Activated CD4-positive, CD25-positive, alpha-beta regulatory T cell treated with anti-CD3 and anti-CD28 coated beads, Interleukin-2, amount 50 U/mL, for 16 hours (primary cell): ENCODE measurements at places on chromosomes 7 and 10.

GRCh38 chr10:29588629-29589421 lies 45.9 kb downstream of the SVIL start:
- DNase-seq = no peak

DNA sequence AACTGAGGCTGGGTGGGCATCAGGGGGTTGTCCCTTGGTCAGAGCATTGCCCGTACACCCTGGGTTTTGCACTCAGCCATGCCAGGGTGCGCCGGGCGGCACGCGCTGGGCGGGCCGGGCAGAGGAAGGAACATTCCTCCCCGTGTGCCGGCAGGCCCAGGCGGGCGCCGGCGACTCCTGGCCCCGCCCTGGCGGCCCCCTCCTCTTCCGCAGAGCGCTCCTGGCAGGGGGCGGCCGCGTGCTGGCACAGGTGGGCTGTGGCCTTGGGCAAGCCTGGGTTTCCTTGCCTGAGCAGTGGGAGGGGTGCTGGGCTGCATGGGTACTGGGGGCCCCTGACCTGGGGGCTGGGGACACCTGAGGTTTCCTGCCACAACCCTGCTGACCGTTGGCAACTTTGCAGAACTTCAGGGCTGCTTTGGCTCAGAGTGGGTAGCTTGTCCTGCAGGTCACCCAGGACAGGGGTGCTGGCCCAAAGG lies 3.9 kb downstream of the LFNG start:
- DNase-seq = no peak

- DNase-seq = no peak
Measured at GRCh38 chr7:47661051-47661714, 79.3 kb upstream of the TNS3 start.

- no peak for DNase-seq
Measured at GRCh38 chr7:90599892-90600555, 3.9 kb downstream of the CDK14 start.

- no peak for DNase-seq
Measured at GRCh38 chr10:78727251-78727650, 341.5 kb upstream of the ZMIZ1 start.

GRCh38 chr10:52312942-52313255 lies 1.2 kb upstream of the DKK1 start:
- DNase-seq = no peak

GRCh38 chr7:95190515-95190914 lies 133.8 kb downstream of the PON1 start:
- DNase-seq = no peak

GRCh38 chr7:22992874-22993840 lies 20.8 kb downstream of the HYCC1 start:
- DNase-seq = no peak

DNA sequence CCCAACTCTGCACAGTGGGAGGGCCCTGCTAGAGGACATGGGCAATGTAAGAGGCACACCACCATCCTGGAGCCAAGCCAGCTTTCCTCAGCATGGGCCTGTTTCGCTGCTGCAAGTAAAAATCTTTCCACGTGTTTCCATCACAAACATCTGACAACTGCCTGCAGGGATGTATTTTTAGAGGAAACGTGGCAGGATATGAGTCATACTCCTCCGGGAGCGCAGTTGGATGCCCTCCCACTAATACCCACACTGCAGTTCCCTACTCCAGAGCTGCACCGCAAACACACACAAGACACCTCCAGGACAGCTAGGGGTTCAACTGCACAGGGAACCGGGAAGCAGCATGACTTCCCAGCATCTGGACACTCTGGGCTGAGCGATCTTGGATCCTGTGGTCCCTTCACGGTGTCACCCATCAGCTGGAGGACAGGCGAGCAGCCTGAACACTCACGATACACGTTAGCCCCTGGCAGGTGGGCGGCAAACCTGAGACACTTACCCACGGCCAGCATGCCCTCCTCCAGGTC lies 26.1 kb downstream of the PLAC9 start:
- DNase-seq = no peak

- no peak for DNase-seq
Measured at GRCh38 chr10:87660484-87661133, 931 bp downstream of the PAPSS2 start.

- DNase-seq = no peak
Measured at GRCh38 chr7:154792436-154793055, 210.4 kb downstream of the PAXIP1 start.

- no peak for DNase-seq
Measured at GRCh38 chr10:114868870-114869519, 47.4 kb downstream of the FHIP2A start.

DNA sequence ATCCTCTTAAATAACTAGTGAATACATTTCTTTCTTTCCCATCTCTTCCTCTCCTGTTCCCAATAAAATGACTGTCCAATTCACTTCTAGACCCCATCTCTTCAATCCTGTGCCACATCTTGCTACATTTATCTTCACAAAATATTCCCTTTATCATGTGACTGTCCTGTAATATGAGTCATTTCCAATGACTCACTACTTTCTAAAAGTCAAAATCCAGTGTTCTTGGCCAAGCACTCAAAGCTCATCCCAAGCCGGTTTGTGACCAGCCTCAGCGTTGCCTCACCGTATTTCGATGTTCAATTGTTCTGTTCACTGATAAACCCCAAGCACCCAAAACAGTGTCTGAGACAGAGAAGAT lies 104.7 kb downstream of the PARD3 start:
- DNase-seq = no peak

DNA sequence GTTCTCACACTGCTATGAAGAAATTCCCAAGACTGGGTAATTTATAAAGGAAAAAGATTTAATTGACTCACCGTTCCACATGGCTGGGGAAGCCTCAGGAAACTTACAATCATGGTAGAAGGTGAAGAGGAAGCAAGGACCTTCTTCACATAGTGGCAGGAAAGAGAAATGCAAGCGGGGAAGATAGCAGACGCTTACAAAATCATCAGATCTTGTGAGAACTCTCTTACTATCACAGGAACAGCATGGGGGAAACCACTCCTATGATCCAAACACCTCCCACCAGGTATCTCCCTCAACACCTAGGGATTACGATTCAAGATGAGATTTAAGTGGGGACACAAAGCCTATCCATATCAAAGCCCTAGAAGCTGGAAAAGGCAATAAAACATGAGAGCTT lies 130.8 kb downstream of the MDFIC start:
- no peak for DNase-seq

DNA sequence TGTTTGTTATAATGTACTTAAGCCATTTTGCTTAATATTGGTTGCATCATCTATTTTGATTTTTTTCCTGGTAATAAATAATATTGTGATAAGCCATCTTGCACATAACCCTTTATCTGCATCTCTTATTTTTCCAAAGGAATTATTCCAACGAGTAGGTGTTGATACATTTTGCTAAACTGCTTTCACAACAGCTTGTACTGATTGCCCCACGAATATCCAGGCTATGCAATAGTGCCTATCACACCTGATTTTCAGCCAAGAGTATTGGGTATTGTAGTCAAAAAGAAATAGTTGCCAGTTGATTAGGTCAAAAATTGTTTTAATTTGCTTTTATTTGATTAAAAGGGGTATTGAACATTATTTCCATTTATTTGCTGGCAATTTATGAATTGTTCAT lies 20.7 kb downstream of the CREB5 start:
- DNase-seq = no peak

DNA sequence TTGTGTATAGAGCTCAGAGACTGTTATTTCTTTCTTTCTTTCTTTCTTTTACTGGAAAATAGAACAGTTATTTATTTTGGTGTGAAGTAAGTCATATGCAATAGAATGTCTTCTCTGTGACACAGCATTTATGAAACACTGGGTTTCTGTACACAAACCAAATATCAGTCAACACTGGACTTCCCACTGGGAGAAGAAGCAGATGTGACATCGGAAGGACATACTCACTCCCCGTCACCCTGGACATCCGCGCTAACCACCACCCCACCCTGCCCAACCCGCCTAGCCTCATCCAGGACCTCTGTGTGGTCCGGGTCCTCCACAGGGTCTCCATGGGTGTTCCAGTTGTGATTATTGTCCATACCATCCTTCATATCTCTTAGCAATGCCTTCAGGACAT lies 22.0 kb downstream of the SUN3 start:
- DNase-seq = no peak

DNA sequence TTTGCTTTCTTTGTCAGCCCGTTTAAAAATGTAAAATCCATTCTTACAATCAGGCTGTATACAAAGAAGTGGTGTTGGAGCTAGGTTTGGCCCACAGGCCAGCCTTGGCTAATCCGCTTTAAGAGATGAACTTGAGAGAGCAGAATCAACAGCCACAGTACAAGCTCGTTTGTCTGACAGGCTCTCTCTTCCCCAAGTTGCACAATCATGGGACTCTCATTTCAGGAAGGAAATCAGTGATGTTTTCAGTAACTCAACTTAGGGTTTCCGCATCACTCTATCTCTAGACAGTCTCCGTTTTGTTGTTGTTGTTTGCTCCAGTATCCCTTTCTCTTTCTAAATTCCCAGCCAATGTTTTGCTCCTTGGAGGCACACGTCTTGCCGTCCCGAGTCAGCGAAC lies 582.0 kb upstream of the MKI67 start:
- no peak for DNase-seq

- DNase-seq = no peak
Measured at GRCh38 chr10:131676800-131677421, 223.9 kb upstream of the PPP2R2D start.

- DNase-seq = no peak
Measured at GRCh38 chr7:39700932-39701331, 77.6 kb downstream of the RALA start.

DNA sequence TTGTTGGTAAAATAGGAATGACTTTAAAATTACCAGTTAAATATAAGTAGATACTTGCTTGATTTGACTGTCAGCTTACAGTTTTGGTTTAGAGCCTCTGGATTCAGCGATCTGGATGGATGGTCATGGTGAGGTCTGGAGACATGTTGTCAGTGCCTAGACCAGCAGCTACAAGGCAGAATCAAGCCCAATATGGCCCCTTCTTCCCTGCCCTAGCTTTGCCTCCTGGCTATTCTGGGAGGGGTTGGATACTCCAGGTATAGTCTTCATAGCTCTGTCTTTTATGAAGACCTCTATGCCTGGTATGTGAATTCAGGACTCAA lies 166.5 kb upstream of the VIPR2 start:
- no peak for DNase-seq

DNA sequence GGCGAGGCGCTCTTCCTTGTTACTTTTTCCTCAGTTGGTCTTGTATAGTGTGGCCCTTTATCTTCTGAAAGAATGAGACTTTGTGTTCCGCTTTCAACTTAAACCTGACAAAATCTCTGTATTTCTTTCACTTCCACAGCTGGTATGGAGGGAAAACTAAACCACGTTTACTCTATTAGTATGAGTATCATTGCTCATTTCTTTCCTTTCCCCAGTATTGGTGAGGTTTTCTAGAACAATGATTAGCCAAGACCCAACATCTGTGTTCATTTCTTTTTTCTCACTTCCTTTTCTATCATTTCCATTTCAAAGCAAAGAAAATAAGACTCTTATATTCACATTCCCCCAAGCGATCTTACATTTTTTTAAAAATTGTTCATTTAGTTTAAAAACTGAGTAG lies 165.3 kb downstream of the PAXIP1 start:
- DNase-seq = no peak

DNA sequence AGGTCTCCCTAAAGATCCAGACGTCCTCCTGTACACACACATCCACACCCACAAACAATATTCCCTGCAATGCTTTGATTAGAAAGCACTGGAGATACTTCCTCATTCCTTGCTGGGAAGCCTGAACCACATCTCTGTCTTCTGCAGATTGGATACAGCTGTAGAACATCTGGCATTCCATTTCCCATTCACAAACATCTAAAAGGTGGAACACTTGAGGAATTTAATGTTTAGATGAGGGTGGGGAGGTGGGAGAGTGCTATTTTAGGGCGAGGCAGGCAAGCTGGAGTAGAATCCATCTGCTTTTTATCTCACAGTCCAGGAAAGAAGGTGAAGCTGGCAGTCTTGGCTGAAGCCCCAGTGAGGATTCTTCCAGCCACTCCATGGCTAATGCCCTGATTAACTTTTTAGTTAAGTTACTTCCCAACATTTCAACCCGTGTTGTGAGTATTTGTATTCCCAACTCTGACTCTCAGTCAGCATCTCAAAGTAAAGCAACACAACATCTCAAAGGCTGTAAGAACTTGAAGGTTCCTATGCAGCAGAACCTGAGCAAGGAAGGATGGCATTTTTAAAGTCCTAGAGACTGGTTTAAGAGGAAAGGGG lies 46.1 kb downstream of the CYTH3 start:
- DNase-seq = no peak

DNA sequence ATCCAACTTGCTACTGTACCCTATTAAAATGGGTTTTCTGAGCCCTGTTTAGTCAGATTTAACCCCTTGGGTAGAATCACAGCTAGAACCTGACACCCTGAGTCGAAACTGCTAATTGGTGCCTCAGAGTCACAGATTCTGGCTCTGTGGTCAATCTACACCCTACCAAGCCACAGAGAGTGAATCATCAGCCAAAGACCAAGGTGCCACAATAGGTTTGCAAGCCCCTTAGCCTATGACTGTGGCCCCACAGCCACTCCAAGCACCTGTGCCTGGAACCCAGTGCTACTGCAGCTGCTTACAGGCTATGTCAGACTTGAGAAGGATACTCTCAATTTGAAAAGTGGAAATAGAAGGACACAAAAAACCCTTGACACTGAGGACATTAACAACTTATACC lies 202.8 kb upstream of the KCND2 start:
- no peak for DNase-seq

- DNase-seq = peak; percentile 57
Measured at GRCh38 chr10:103745341-103746247, 109.8 kb downstream of the SH3PXD2A start.

GRCh38 chr7:106538638-106539037 lies 122.3 kb downstream of the CCDC71L start:
- no peak for DNase-seq

- DNase-seq = peak; percentile 40
Measured at GRCh38 chr10:132961787-132962622, 19.6 kb upstream of the CFAP46 start.

- no peak for DNase-seq
Measured at GRCh38 chr10:110447886-110448285, 49.8 kb upstream of the DUSP5 start.

GRCh38 chr10:70602665-70603448 lies at the start of gene PRF1:
Gene PRF1 (minus strand): TSS chr10:70602741. CDS start chr10:70600902, 1,839 bp downstream.
- DNase-seq = peak; percentile 50

- no peak for DNase-seq
Measured at GRCh38 chr7:101631224-101631714, 2.2 kb upstream of the MYL10 start.

DNA sequence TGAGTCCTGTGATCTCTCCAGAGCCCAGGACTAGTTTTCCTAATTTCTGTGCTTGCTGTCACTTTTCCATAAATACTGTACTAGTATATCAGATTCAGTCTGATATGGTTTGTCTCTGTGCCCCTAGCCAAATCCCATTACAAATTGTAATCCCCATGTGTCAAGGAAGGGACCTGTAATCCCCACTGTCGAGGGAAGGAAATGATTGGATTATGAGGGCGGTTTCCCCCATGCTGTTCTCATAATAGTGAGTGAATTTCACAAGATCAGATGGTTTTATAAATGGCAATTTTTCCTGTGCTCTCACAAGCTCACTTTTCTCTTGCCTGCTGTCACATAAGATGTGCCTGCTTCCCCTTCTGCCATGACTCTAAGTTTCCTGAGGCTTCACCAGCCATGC lies 54.8 kb upstream of the IFRD1 start:
- DNase-seq = no peak
